ENCODE measurements at places on chromosomes 13 and 19. TPM values are rescaled to one million over a fixed set of nuclear protein-coding genes. Genes with fewer than 3 reads are reported as not detected.

- no peak for DNase-seq
These were observed 19.4 kb upstream of the PSG2 start for GRCh38 chr19:43101950-43102349.

GRCh38 chr19:45613926-45614725 lies 12.1 kb upstream of the GPR4 start:
- DNase-seq = no peak

GRCh38 chr19:55691561-55692481 lies 16.8 kb downstream of the EPN1 start:
- no peak for DNase-seq

- DNase-seq = peak; percentile 34
These were observed 28.7 kb upstream of the KCTD15 start for GRCh38 chr19:33767898-33768413.

The TMEM259 gene
- 204 TPM for total RNA-seq
